ENCODE measurements at places on chromosomes 7 and 10.

DNA sequence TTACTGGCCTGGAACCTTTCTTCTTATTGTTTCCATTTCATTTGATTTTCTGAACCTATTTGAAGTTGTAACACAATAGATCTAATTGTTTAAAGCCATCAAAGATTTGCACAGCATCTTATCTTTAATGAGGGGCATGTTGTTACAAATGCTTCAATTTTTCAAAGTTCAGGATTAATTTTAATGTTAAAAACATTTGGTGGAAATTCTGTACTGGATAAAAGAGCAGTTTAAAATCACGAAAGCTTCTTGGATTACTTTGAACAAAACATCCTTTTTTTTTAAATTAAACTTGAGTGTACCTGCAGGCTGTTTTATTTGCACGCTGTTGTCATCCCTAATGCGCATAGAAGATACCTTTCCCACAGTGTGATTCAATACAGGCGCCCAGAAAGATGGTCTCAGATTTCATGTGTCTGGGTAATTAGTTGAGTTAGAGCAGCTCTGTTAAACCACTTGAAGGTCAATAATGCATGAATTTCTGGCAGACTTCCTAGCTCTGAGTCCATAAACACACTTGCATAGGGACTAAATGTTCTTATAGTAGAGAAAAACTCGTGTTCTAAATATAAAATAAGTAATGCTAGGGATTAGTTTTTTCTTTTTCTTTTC, 29.3 kb upstream of the DDX50 start:
- no peak for DNase-seq

DNA sequence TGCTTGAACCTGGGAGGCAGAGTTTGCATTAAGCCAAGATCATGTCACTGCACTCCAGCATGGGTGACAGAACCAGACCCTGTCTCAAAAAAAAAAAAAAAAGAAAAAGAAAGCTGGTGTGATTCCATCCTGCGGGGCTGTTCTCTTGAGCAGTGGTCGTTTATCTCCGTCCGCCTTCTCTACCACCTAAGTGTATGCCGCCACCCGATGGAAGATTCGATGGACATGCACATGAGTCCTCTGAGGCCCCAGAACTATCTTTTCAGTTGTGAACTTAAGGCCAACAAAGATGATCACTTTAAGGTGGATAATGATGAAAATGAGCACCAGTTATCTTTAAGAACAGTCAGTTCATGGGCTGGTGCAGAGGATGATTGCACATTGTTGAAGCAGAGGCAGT, 65.7 kb downstream of the ABRAXAS2 start:
- DNase-seq, result no peak

DNA sequence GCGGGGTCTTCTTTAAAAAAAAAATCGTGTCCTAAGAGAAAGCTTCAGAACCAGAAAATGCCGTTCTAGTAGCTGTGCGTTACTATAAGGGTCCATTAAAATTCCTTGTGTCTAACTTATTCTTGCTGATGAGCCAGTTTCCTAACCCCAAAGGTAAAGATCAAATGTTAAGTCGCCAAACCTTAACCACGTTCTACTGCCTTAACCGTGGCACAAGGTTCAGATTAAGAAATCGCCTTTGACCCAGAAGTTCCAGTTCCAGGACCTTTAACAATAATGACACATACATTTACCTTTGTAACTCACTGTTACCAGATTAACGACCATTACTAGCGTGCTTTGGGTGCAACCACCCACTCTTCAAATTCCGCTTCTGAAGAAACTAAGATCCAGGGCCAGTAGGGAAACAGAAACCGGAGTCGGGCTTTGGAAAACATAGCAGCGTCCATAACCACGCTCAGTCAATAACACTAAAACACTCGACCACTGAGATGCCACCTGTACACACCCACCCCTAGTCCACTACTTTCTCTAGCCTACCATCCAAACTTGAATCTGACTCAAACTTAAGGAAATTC, 620 bp downstream of the BET1 start:
- DNase-seq, result peak; percentile 6

DNA sequence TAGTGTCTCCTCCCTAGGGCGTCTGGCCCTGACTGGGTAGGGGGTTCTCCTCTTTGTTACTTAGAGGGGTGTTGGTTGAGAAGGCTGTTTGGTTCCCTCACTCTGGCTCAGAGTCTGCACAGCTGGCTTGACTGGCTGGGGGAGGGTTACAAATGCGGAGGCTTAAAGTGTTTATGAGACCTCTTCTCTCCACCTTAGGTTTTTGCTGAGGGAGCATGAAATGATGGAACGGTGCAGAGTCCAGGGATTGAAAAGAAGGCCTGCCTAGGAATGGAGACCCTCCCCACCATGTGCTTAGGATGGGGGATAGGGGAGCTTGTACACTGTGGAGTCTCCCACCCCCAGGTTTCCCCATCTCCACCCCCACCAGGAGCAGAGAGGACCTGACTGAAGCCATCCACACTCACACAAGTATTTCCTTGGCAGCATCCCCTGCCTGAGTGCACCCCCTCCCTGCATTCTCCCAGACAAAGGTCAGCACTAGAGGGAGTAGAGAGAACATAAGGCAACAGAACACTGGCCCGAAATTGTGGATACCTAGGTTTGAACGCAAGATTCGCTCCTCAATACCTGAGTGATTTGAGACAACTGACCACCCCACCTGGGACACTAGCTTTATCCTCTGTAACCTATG, 1.7 kb upstream of the LDB1 start:
- DNase-seq, result no peak

DNA sequence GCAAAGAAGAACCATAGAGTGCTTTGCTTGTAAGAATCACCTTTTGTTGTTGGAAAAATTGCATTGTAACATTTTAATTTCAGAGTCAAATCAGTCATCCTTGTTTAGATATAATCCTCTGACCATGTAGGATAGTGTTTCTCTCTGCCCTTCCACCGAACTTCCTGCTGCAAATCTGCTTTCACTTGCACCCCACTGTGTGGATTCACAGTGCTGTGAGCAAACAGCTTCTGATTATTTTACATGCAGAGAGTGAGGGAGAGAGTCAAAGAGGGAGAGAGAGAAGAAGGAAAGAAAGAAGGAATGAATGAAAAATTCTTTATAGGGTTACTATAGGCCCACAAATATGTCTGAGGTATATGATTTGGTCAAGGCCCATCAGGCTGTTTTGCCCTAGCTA, 30.0 kb upstream of the SEM1 start:
- DNase-seq, result no peak

DNA sequence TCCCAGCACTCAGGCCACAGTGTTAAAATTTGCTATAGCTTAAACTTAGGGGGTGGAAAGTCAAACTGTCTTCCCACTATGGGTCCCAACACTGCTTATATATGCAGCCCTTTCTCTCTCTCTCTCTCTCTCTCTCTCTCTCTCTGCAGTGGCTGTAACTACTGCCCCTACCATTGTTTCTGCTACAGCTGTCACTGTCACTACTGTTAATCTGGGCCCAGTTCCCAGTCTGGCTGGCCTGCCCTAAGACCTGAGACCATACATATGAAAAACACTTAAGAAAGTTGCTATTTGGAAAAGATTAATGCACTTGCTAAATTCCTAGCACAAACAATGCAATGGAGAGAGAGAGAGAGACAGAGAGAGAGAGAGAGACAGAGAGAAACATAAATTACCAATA, 78.6 kb downstream of the THSD7A start:
- DNase-seq, result no peak

DNA sequence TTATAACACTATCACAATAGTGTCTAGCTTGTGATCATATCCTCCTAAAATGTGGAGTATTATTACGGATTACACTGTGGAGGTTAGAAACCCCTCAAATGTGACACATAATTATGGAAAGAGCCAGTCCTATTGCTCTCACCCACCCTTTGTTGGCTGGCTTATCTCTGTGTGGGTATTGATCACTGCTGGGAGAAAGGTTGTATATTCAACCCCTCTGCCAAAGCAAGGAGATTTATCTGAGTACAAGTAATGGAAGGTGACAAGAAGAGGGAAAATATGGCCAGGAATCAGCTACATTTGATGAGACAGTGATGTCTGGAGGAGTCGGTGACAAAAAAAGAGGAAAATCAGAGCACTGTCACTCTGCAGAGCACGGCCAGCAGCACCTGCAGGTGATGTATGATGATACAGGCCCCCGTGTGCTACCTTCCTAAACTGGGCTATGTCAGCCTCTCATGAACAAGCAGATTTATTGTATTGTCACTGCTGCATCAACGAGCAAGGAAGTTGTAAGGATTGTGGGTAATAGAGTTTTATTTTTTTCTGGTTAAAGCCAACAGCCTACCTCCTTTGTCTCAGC, 235.3 kb downstream of the PHF14 start:
- no peak for DNase-seq

GRCh38 chr7:87517136-87517815, 41.8 kb upstream of the ABCB4 start:
- no peak for DNase-seq

- no peak for DNase-seq
Measured at GRCh38 chr10:52778511-52779392, 6.2 kb upstream of the MBL2 start.

DNA sequence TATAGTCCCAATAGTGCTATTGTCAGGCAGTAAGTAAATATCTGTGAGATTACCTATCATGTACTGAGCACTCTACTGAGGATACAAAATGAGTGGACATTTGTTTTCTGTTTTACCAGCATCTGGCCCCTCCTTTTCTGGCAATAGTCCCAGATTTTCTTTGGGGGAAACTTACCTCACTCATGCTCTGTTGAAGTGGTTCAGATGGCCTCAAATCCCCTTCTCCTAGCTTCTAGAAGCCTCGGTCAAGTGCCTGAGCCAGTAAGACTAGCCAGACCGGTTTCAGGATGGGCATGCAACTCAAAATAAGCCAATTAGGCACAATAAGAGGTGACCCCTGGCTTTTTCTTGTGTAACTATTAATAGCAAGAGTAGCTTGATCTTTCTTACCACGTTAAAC, 19.7 kb downstream of the TRDMT1 start:
- DNase-seq, result no peak

DNA sequence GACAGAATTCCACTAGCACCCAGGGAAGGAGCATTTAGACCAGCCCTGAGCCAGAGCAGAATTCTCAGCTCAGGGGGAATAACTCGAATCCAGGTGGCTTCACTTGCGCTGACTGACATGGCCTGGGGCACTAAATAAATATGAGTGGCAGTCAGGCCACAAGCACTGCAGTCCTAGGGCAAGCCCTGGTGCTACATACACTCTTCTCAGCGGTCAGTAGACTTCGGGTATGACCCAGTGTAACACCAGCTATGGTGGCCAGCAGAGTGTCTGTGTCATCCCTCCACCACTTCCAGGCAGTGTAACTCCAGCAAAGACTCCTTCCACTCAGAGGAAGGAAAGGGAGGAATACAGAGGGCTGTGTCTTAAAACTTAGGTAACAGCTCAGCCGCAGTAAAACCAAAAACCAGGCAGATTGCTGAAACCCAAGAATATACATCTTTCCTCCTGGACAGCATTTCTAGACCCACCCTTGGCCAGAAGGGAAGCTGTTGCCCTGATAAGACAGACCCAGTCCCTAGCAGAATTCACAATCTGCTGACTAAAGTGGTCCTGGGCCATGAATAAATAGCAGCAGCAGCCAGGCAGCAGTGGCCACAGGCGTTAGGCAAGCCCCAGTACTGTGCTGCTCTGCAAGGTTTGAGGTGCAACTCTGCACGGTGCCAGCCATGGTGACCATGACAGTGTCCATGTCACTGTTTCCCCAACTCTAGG, 77.0 kb downstream of the SNX13 start:
- DNase-seq, result no peak

DNA sequence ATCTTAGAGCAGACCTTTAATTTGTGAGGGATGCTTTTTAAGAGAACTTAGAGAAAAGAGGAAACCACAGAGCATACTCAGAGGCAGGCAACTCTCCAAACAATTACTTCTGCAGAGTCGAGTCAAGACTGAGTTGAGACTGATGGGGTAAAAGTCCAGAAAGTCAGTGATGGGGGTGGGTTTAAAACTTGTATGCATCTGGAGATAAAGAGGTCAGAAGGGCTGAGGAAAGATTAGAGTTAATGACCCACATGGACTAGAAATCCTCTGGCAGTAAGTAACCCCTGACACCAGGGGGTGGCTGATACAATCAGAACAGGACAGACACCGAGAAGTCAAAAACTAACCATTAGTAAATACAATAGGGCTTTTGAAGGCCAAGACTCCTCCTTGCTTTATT, 42.4 kb upstream of the SEPTIN7 start:
- DNase-seq, result no peak

DNA sequence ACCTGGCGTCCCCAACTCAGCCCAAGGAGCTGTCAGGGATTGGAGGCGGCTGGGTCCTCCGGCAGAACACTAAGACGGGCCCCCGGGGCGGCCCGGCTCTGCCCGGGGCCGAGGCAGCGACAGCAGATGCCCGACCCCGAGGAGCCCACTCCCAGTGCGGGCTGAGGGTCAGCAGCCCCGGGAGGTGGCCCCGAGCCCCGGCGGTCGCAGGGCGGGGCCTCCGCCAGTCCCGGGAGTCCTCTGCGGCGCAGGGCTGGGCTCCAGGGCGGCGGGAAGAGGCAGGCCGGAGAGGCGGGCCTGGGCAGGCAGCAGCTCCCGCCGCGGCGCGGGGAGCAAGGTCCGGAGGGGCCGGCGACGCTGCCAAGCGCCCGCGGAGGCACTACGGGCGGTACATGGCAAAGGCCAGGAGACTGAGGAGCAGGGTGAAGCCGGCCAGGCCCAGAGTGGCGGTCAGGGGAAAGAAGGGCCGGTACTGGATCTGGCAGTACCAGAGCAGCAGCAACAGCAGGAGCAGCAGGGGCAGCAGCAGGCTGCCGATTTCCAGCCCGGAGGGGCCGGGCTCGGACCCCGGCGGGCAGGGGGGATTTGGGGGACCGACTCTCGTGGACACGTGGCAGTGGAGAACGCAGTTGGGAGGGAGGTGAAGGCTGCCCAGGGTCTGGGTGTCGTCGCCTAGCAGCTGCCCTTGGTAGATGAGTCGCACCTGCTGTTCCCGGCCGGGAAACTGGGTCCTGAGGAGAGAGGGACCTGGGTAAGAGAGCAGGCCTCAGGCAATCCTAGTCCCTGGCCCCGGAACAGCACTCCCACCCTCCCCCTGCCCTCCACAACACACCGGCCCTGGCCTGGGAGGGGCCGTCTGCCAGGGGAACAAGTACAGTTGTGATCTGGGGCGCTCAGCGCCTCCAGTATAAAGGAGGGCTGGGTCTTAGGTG, 827 bp upstream of the FASTK start:
- DNase-seq, result no peak

DNA sequence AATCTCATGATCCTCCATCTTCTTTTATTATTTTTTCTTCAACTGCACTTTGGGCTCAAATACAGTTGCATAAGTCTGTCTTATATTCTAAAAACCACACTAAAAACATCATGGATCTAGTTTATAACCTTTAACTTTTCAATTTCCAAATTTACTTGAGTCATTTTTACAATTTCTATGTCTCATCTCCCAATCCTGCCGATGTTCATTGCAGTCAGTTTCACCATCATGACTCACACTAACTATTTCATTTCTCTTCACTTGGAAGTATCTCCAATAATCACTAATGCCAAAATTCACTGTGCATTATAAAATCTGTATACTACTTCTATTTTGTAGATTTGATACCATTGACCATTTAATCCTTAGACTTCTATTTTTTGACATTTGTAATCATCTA, 806.9 kb upstream of the SORCS1 start:
- no peak for DNase-seq

- no peak for DNase-seq
Measured at GRCh38 chr7:18637516-18637915, 142.0 kb downstream of the HDAC9 start.
